ENCODE measurements at places on chromosomes 2 and 18. TPM values are rescaled to one million over a fixed set of nuclear protein-coding genes. Genes with fewer than 3 reads are reported as not detected.
A peak's percentile ranks its signal among the peaks of the same experiment; 100 is the strongest.

DNA sequence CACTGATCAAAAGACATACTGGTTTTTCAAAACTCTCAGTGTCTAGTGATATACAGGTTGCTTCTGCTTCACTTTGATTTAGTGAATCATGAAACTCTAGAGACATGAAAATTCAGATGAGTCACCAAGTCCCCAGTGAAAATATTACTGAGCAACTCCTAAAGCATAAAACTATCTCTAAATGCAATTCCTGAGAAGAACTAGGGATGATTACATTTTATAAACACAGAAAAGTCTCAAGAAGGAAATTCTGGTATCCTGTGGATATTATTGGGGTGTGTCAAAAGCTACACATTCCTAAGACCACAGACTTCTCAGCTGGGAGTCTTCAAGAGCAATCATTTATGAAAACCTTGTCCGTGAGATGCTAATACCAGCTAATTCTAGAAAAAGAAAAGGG is 9.7 kb downstream of the LRRTM4 start:
- DNase-seq: no peak

DNA sequence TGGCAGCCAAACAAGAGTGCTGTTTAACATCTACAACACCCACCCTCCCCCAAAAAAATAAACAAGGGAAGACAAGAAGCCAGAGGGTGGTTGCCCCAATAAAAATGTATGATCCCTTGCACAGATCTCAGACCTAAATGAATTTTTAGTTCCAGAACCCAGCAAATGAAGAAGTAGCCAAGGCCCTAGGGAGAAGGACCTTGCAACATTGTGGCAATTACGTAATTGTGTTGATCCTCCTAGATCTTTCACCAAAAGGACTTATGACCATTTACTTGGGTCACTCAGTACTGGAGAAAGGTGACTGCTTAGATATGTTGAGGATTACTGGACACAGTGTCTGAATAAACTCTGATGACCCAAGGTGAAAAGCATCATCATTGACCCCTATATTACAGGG is 1393.8 kb downstream of the LRP1B start:
- DNase-seq: no peak

DNA sequence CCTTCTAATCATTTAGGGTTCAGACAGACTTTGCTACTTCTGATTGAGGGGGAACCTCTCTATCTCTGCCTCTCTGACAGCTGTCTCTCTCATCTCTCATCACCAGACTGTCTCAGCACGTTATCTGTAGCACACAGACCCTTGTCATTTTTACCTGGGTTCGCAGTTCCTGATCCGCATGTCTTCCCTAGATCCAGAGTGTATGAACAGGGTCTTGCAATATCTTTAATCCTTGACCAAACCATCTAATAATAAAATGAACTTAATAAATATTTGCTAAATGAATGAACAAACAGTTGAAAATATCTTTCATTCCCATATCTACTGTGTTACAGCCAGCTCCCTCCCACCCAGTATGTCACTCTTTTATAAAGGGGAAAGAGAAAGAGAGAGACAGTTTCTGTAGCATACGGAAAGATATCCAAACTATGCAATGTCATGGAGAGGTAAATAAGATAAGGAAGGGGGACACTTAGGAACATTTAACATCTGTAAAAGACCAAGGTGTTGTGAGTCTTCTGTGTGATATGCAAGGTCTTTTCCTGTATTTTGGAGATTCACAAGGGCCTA is 507.6 kb downstream of the SUCLG1 start:
- no peak for DNase-seq

GRCh38 chr18:56130481-56130880 is 507.9 kb downstream of the TXNL1 start:
- no peak for DNase-seq

- DNase-seq: no peak
Measured at GRCh38 chr2:100844514-100844913, 24.6 kb downstream of the NPAS2 start.

GRCh38 chr2:62264186-62264585 is 68.3 kb downstream of the B3GNT2 start:
- DNase-seq: no peak

DNA sequence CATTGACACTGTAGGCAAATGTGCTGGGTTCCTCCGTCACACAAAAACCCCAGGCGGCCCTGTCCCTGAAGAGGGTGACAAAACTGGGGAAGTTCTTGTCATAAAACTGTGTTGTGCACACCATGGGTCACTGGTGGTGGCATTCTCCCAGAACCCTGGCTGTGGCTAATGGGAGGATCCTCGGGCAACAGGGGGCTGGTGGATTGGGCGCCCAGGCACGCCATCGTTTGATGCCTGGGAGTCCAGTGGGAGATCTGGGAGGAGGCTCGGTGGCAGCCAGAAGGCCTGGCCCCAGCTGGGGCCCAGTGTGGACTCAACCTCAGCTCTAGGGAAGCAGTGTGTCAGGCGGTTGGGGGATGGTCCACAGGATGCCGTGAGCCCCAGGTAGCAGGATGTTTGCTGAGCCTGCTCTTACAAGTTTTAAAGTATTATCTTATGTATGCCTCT is 140.7 kb downstream of the ACOXL start:
- no peak for DNase-seq

- no peak for DNase-seq
Measured at GRCh38 chr18:7317804-7318231, 86.9 kb downstream of the LRRC30 start.

GRCh38 chr2:153373510-153374279 is 104.9 kb downstream of the RPRM start:
- DNase-seq: no peak

- no peak for DNase-seq
Measured at GRCh38 chr2:27640722-27641245, 11.9 kb downstream of the GPN1 start.

- no peak for DNase-seq
Measured at GRCh38 chr2:74072565-74072964, 75.1 kb downstream of the BOLA3 start.

- peak; percentile 8 for DNase-seq
Measured at GRCh38 chr2:191611614-191612013, 66.3 kb upstream of the NABP1 start.

DNA sequence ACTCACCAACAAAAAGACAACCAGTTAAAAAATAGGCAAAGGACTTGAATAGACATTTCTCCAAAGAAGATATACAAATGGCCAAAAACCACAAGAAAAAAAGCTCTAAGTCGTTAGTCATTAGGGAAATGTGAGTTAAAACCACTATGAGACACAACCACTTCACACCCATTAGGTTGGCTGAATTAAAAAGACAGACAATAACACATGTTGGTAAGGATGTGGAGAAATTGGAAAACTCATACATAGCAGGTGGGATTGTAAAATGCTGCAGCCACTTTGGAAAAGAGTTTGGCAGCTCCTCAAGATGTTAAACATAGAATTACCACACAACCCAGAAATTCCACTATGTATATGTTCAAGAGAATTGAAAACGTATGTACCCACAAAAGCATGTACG is 117.6 kb upstream of the SPATS2L start:
- no peak for DNase-seq

DNA sequence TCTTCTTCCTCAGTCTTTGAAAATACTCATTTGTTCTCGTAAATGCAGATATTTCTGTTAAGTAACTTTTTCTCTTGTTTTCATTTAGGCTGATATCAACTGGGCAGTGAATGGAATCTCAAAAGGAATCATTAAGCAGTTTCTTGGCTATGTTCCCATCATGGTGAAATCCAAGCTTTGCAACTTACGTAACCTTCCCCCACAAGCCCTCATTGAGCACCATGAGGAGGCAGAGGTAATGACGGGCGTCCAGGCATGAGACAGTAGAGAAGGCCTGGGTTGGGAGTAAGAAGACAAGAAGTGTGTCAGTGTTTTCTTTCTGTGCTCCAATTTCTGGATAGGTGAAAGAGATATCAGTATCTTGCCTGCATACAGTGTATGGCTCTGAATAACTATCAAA is 5.1 kb downstream of the POLR1B start:
- DNase-seq: no peak

DNA sequence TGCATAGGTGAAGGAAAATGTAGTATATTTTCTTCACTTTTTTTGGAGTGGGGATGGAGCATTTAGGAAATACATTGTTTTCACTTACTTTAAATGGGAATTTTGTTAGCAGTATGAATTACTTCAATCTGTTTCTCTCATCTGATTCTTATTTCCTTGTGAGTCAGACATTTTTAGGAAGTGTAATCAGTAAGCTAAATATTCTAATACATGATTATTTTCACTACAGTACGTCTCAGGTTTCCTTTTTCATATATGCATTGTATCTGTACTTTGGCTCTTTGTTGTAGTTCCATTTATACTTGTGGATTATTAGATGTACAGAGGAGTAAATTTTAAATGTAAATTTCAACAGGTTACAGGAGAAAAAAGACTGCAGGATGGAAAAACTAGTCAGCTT is 27.9 kb downstream of the GPD2 start:
- DNase-seq: no peak

GRCh38 chr2:40397765-40398164 is 54.1 kb downstream of the SLC8A1 start:
- no peak for DNase-seq

- no peak for DNase-seq
Measured at GRCh38 chr18:23502516-23503037, 734 bp upstream of the RMC1 start.

GRCh38 chr18:50203801-50204604 is 9.1 kb upstream of the MYO5B start:
- DNase-seq: no peak

DNA sequence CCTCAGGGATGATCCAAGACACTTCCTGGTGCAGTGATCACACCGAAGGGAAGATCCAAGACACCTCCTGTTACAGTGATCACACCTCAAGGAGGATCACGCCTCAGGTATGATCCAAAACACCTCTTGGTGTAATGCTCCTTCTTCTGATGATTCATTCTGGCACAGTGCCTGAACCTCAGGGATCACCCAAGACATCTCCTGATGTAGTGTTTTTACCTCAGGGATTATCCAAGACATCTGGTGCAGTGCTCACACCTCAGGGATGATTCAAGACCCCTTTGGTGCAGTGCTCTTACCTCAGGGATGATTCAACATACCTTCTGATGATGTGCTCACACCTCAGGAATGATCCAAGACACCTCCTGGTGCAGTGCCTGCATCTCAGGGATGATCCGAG is 124.4 kb downstream of the ASB1 start:
- DNase-seq: no peak

DNA sequence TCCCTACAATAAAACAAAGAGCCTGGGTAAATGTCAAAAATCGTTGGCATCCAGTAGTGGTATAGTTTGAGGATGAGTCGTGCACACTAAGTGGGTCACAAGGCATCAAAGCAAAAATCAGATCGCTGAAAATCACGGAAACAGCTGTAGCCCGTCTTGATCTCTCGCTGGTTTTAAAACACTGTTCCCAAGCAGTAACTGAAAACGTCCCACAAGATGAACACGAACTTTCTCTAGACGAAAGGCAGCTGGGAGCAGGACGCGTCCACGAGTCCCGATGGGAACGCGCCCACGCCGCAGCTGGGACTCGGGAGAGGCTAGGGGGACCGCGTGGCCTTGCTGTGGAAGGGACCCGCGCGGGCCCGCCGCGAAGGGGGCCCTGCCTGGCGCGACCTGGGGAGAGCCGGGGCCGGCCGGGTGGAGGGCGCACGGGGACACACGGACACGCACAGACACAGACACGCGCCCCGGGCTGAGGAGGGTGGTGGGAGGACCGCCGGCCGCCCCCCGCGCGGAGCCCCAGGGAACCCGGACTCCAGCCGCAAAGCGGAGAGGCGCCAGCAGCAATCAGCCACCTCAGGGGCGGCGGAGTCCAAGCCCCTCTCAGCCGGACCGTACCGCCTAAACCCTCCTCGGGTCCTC is 651 bp downstream of the STK17B start:
- DNase-seq: peak; percentile 28

GRCh38 chr18:8063733-8064132 is 496.6 kb downstream of the PTPRM start:
- no peak for DNase-seq

- DNase-seq: no peak
Measured at GRCh38 chr2:70906439-70907005, 29.2 kb upstream of the ATP6V1B1 start.

DNA sequence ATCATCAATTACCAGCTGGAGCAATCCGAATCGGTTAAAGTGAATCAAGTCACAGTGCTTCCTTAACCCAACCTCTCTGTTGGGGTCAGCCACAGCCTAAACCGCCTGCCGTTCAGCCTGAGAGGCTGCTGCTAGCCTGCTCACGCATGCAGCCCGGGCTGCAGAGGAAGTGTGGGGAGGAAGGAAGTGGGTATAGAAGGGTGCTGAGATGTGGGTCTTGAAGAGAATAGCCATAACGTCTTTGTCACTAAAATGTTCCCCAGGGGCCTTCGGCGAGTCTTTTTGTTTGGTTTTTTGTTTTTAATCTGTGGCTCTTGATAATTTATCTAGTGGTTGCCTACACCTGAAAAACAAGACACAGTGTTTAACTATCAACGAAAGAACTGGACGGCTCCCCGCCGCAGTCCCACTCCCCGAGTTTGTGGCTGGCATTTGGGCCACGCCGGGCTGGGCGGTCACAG is 496 bp upstream of the ITGA4 start:
- peak; percentile 76 for DNase-seq

GRCh38 chr2:8590938-8591337 is 90.9 kb upstream of the ID2 start:
- no peak for DNase-seq

- DNase-seq: no peak
Measured at GRCh38 chr2:211351987-211352386, 795.6 kb downstream of the CPS1 start.

DNA sequence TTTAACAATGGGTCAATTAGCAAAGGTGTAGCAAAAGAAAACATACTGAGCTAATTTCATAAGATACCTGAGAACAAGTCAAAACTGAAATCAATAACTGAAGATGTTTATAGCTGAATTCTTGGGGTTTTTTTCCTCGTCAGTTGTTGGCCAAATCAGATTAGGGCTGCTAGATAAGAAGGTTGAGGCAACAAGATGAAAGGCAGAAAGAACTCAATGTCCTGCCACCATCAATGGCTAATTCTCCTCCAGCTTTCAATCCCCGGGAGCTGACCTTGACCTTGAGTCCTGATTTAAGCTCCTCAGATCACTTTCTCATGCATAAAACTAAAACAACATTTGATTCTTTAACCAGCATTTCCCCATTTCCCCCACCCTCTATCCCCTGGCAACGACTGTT is 61.8 kb downstream of the MREG start:
- no peak for DNase-seq

The SERPINB12 gene
- not detected for total RNA-seq

The MDH1B gene
- 0.60 TPM for total RNA-seq

The NOSTRIN gene
- total RNA-seq: not detected

The SLC9A2 gene
- total RNA-seq: not detected

The GRHL1 gene
- total RNA-seq: 0.47 TPM

The UGT1A8 gene
- not detected for total RNA-seq

The ATP6V1B1 gene
- total RNA-seq: not detected

The TACR1 gene
- not detected for total RNA-seq

The ANKRD30B gene
- total RNA-seq: not detected

The SOS1 gene
- 42.9 TPM for total RNA-seq

The RPL31 gene
- 2,788 TPM for total RNA-seq

The VWA3B gene
- not detected for total RNA-seq

The NCKAP1 gene
- total RNA-seq: 0.63 TPM

The ZSWIM2 gene
- not detected for total RNA-seq

The CCDC121 gene
- total RNA-seq: 1.8 TPM

The MC5R gene
- total RNA-seq: not detected

The TUBA4B gene
- total RNA-seq: not detected

The MFF gene
- 61.6 TPM for total RNA-seq

The RBM45 gene
- 16.6 TPM for total RNA-seq

The DPP4 gene
- 23.4 TPM for total RNA-seq

The PCARE gene
- total RNA-seq: not detected

The RIOK3 gene
- 78.9 TPM for total RNA-seq

Data from naive thymus-derived CD8-positive, alpha-beta T cell (primary cell).